Activated CD8-positive, alpha-beta memory T cell treated with anti-CD3 and anti-CD28 coated beads for 48 hours (primary cell): ENCODE measurements at places on chromosomes 16 and 17.

DNA sequence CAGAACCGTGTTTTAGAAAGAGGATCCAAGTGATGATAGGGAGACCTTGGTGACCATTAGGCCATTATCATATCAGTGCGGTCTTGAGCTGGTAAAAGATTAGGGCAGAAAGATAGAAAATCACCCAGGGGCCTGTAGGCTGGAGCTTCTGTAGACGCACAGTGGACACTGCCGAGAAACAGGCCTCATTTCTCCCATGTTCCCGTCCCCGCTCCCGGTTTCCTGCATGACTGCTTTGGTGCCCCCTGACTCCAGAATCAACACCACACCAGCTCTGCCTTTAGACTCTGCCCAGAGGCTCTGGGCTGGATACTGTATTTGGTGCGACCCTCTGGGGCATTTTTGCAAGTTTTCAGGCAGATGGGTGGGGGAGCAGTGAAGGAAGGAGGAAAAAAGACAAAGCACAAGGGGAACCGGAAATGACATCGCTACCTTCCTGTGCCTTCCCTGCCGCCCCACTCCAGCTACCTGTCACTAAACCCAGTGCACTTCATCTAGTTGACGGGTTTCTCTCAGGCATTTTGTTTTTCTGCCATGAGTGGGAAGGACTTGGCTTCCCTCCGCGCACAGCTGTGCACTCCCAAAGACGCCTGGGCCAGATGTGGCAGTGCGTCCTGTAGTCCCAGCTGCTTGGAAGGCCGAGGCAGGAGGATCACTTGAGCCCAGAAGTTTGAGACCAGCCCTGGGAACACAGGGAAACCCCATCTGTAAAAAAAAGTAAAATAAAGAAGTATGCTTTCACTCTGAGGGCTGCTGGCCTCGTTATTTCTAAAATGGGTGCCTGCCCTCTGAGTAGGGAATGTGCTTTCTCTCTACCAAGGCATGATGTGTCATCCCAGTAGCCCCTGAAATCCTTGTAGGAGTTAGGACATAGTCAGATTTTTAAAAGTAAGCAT, 214.1 kb downstream of the RPTOR start:
- no peak for DNase-seq

- no peak for DNase-seq
These were observed 1931.9 kb downstream of the TP53TG3F start for GRCh38 chr16:35391328-35391727.

DNA sequence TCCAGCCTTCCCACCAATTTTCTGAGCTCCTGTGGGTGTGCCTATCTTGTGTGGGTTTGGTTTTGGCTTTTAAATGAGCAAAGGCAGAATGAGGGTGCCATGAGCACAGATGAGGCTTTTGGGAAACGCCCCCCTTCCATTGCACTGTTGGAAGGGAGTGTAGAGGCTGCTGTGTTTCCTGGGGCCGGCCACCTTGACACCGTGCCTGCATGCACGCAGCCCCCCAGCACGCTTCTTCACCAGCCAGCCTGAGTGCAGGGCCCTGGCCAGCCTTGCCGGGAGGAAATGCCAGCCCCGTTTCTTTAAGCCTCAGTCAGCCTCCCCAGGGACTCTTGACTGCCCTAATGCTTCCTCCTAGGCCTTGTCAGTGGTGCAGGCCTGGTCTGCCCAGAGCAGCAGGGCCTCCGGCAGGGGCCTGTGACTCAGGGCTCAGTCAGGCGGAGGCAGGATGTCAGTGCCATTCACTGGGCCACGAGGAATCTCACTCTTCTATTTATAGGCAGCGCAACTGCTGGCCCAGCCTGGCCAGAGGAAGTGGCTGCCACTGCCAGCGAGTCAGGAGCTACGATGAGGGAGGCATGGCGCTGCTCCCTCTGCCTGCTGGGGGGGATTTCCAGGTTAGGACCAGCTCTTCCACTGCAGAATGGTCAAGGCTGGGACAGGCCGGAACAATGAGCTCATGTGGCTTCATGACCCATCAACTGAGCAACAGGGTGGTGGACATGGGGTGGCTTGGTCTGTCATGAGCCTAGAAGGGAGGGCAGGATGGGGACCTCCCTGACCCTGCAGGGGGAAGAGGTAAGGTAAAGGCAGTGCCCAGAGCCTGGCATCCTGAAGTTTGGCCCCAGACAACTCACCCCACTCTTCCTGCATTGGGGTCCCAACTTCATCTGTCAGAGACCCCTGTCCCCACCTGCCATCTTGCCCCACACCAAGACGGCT, 205.2 kb downstream of the RAB11FIP4 start:
- DNase-seq = no peak

DNA sequence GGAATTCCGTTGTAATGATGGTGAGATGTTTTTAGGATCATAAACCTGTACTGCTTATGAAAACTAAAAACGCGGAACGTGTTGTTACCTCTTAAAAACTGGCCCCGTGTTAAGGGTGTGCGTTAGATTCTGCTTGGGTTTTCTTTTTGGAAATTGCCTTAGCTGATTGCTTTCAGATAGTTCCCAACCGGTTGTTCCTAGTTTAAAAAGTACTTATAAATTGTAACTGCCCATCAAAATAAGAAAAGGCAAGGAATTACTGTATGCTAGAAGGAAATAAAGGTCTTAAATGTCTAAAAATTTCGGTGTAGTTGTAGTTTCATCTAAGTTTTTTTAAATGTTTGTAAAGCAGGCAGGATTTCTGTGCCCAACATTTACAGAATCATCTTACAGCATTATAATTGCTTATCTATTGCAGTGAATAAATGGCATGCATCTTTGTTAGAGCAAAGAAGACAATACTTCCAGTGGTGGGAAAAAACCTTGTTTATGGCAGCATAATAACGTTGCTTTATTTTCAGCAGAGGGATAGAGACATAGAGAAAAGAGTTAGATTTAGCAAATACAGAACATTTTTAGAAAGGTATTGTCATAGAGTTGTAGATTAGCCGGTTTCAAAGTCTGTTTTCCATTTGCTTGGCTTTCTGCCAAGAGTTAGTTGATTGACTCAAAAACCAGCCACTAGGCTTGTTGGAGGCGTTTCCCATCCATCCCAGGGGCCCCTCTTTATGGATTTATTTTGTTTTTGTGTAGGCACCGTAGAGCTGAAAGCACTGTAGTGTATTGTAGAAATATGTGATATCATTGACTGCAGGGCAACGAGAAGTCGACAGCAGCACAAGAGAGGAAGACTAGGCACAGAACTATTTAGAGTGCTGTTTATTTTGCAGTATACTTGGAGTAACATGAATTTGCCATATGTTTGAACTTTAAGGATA, 1.7 kb downstream of the PPM1D start:
- DNase-seq = no peak

DNA sequence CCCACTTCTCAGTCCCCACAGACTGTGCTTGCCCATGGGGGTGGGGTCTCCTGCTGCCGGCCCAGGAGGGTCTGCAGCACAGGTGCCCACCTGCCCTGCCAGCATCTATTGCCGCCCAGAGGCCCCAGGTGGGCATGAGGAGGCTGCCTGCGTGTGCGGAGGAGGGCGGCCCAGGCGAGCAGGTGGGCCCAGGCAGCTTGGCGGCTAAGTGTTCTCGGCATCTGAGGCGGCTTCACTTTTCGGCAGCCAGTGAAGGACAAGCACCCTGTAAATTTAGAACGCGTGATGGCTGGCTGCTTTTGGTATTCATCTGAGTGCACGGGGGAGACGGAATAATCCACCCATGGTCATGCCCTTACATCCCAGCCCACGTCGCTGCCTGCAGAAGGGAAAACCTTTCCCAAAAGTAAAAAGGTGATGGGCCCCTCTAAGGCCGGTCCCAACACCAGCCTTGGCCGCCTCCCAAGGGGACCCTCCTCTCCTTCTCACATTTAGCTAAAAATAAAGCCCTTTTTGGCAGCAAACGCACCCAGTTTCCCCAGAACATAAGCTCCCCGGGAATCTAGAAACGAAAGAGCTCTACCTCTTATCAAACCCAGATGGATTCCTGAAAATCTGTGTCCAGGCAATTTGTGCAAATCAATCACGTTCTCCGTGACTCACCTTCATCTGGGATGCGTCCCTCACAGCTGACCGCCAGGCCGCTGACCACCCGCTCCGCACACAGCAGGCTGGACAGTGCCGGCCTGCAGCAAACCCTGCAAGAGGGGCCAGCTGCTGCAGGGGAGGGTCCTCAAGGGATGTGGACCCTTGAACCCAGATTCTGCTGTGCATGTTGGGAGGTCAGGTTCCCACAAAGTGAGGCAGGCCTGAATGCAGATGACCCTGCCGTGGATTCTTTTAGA, 79.4 kb downstream of the RBFOX3 start:
- DNase-seq = no peak
